Fibroblast of skin of right quadriceps (primary cell): ENCODE measurements at places on chromosomes 7 and 10.

DNA sequence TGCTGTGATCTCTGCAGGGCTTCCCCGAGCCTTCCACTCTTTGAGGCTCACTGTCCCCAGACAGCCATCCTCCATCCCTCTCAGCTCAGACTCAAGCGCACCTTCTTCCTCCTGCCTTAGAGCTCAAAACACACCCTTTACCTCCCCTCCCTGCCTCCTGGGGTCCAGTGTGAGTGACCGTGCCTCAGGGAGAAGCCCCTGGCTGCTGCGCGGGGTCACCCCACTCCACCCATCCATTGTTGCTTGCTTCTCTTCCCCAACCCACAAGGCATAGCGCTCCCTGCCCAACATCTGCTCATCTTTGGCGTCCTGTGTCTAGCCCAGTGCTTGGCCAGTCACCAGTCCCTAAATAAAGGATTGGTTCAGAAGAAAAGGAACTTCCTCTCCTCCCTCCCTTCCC, 170.3 kb downstream of the TCERG1L start:
- DNase-seq = no peak

GRCh38 chr7:104961821-104962220, 52.2 kb upstream of the KMT2E start:
- DNase-seq = no peak

DNA sequence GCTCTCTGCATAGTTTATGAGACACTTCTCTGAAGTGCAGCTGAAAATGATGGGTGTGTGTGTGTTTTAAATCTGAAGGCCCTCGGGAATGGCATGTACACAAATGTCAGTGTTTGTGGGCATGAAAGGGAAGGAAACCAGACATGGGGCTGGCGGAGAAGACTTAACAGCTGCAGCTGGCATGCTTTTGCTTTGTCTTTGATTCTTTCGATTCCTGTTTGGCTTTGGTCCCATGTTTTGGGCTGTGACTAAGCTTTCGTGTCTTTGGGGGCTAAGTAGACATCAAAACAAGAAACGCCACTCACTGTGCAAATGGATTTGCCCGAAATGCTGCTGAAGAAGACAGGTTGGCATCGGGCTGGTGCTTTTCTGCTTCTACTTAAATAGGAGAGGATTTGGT, 179.3 kb downstream of the PFKFB3 start:
- peak; percentile 65 for DNase-seq

GRCh38 chr7:128137181-128137580, 103.9 kb upstream of the LEP start:
- peak; percentile 71 for DNase-seq

GRCh38 chr7:32535162-32535702, 39.9 kb downstream of the AVL9 start:
- no peak for DNase-seq

DNA sequence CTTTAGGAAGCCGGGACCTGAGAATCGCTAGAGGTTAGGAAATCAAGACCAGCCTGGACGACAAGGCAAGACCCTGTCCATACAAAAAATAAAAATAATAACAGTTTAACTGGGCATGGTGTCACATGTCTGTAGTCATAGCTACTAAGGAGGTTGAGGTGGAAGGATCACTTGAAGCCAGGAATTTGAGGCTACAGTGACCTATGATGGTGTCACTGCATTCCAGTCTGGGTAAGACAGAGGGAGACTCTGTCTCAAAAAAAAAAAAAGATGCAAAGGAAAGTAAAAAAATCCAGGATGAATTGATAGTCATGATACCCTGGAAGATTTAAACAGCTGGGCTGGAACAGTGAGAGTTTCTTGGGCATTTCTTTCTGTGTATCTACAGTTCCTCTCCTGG, 463.2 kb downstream of the GALNT17 start:
- DNase-seq = no peak

DNA sequence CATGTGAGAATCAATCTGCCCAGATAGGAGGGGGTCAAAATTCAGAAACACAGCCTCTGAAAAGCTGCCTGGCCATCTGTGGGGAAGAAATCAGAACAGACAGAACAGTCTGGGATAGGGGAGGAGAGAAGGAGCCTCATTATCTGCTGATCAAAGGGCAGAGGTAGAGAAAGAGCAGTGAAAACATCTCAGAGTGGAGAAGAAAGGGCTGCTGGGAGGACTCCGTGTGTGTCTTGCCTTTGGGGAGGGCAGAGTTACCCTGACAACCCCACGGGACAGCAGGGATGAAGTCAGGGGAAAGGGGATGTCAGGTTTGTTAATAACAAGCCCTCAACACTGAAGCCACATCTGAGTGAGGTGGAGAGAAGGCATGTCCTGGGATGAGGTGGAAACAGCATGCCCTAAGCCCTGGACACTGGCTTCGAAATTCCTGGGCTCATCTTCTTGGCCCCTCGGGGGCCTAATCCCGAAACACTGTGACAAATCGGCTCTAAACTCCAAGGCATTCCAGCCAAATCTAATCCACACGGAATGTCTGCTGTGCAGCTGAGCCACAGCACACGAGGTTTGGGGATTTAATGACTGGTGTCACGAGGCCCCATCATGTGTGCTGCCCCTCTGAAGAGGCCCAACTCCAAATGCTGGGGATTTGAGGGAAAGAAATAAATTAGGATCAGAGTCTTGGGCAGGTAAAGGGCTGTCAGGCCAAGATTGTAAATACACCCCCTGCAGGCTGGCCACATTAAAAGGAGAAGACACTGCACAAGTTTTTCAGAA, 82.8 kb upstream of the FGFR2 start:
- peak; percentile 17 for DNase-seq

DNA sequence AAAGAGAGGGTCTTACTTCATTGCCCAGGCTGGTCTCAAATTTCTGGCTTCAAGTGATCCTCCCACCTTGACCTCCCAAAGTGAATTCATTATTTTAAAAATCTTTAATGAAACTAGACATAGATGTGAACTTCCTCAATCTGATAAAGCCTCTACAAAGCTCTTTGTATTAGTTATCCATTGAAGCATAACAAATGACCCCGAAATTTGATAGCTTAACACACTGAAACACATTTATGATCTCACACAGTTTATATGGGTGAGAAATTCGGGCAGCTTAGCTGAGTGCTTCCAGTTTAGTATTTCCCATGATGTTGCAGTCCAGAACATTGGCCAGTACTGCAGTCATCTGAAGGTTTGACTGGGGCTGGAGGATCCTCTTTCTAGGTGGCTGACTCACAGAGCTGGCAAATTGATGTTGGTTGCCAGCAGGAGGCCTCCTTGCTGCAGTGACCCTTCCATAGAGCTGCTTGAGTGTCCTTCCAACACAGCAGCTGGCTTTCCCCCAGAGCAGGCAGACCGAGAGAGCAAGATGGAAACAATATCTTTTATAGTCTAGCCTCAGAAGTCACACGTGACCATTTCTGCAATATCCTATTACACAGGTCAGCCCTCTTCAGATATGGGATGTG, 16.6 kb upstream of the WNT8B start:
- DNase-seq = no peak

GRCh38 chr7:142243823-142244222, 14.0 kb downstream of the PRSS58 start:
- no peak for DNase-seq

DNA sequence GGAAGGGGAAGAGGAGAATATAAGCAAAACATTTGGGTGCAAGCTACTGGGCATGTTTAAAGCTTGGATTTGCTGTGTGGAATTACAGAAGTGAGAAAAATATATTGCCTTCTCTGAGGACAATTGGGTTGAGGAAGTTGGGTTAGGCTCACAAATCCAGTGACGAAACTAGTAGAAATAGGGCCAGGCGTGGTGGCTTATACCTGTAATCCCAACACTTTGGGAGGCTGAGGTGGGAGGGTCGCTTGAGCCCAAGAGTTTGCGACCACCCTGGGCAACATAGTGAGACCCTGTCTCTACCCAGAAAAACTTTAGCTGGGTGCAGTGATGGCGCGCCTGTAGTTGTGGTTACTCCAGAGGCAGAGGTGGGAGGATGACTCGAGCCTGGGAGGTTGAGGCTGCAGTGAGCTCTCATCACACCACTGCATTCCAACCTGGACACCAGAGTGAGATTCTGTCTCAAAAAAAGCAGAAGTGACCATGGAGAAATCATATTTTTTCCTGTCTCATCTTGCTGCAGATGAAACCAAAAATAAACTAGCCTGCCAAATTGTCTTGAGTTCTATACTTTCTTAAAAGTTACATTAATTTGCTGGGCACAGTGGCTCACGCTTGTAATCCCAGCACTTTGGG, 22.4 kb downstream of the NRBF2 start:
- no peak for DNase-seq

DNA sequence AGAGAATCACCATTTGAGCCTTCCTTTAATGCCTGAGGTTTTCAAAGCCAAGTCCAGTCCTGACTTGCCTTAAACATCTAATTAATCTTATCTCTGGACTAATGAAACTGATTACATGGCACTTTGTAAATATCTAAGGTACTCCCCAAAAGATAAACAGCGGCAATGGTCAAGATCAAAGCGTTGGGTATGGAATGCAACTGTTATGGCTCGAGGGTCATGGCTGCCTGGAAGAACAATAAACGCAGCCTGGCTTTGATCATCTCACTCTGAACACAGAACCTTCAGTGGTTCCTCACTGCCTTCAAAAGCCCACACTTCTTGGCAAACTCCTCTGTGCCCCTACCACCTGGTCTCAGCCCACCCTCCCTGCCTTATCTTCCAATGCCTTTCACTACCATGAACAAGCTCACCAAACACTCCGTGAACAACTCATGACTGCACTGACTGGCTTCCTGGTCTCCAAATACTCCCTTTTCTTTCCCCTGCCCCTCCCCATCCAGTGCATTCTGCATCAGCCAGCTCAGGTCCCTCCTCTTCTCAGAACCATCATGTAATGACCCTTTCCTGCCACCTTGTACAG, 150.2 kb upstream of the NFE2L3 start:
- no peak for DNase-seq

GRCh38 chr7:141381794-141382427, 169.3 kb upstream of the AGK start:
- no peak for DNase-seq

DNA sequence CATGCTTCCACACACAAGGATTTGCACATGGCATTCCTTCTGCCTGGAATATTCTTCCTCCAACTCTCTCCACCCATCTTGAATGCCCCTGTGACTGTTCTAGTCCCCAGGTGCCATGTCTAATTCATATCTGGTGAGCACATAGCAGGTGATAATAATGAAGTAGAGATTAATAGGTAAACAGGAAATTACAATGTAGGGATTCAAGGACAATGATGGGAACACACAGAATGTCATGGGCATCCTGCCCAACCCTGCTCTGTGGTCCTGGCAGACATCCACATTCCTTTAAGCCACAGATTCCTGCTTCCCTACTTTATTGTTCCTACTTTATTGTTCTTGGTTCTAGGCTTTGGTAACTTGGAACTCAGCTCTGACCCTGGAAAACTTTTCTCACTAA, 115.8 kb downstream of the THSD7A start:
- peak; percentile 78 for DNase-seq

DNA sequence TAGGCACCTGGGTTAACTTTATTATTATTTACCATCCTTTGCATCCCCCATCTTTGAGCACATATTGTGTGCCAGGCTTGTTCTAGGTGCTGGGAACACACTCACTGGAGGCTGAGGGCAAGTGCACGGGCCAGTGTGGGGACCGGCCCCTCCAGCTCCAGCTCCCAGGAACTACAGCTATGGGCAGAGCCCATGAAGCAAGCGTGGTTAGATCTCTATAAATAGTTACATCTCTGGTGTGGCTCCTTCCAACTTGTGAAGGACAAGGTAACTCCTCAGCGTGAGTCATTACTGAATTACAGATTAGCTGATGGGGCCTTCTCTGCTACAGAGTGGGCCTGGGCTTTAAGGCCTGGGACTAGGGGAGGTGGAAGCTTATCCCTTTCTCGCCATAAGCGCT, 583.5 kb downstream of the SDK1 start:
- no peak for DNase-seq

DNA sequence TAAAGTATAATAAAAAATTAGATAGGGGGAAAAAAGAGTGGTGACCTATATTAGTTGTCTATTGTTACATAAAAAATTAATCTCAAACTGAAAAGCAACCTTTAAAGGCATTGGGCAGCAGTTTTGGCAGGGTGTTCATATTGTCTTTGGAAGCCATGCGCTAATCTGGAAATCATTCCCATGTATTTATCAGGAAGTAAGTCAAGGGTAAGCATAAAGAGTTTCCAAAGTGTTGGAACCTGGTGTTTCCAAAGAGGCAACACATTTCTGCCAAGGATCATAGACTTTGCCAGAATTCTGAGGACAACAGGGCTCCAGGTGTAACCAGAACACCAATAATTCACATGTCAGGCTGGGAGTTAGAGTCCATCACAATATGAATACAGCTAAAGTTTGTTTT, 55.7 kb upstream of the EGFR start:
- DNase-seq = no peak

DNA sequence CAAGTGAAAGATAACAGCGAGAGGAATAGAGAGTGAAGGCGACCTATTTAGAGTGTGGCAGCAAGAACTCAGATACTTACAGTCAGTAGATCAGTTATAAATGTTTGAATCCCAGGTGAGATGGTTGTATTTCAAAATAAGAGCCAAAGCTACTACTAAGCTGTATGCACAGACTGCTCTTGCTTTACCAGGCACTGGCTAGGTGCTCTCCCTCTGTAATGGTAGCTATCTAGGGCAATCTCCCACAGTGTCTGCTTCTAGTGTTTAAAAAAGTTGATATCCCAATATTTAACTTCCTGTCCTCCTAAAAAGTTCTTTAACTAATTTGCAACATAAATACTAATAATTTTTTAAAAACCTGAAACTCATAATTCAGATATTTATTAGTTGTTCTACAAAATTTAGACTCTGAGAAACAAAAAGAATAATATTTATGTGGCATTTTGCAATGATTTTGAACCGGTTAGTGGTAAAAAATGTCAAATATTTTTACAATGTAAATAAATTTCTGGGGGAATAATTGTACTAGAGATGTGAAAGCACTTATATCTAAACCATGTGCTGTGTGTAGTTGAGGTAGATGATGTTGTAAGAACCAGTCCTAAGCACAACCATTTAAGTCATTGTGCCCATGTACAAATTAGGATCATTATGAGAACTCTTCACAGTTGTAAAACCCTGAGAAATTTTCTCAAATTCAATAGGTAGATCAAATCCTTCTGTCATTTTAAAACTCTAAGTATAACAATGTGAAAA, 349.3 kb upstream of the SEMA3D start:
- DNase-seq = no peak

DNA sequence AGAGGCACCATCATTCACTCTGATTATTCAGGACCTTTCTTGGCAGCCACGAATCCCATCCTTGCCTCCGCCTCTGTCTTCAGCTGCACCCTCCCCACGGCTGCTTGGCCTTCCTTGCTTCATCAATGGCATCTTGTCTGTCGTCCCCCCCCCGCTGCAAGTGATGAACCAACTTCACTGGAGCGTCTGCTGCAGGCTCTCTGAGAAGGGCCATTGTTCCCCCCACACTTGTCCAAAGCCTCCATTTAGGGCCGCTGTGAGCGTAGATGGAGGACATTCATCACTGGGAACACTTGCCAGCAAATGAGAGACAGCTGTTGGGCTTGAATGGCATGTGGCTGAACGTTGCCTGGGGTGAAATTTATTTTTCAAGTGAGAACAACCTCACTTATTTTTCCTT, 20.1 kb downstream of the AFAP1L2 start:
- no peak for DNase-seq
